RCC 7860 (cell line): ENCODE measurements at places on chromosomes 5 and 9.

DNA sequence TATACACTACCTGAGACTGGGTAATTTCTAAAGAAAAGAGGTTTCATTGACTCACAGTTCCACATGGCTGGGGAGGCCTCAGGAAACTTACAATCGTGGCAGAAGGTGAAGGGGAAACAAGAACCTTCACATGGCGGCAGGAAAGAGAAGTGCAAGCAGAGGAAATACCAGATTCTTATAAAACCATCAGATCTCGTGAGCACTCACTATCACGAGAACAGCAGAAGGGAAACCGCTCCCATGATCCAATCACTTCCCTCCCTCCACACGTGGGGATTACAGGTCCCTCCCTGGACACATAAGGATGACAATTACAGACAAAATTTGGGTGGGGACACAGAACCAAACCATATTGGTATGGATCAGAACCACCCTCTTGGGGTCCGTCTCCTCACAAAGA lies 44.2 kb upstream of the SPIN1 start:
- DNase-seq = no peak

GRCh38 chr5:54772684-54773083 lies 212.7 kb downstream of the ESM1 start:
- no peak for DNase-seq

- no peak for DNase-seq
Measured at GRCh38 chr9:121914604-121915303, 178.4 kb downstream of the TTLL11 start.

DNA sequence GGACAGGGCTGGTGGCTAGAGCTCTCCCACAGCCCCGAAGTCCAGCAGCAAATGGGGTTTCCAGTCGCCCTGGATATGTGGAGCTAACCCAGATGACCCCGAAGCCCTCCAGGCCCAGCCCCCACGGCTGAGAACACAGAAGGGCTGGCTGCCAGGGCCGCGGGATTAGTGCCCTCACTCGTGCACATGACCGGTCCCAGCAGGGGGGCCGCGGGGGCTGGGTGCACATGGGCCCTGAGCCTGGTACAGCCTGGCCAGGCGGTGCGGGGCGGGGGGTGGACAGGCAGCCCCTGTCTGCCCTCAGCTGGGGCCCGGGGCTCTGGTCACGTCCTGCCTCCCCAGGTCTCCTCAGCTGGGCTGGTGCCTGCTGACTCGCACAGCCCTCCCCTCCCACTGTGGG lies 5.9 kb downstream of the SSNA1 start:
- peak; percentile 10 for DNase-seq

DNA sequence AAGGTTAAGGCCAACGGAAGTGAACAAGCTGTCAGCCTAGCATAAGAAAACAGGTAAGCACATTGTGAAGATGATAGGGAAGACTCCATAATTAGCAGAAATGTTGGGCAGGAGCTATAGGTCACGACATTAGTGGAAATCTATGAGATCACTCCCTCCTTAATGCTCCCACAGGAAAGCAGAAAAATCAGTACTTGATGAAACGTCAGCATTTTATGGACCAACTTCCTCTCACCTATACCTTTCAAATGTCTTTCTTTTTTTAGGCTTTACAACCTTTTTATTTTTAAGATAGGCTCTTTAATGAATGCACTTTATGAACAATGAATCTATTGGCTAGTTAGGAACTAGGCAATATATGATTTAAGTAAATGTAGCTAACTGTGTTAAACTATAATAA lies 29.4 kb upstream of the HCN1 start:
- DNase-seq = no peak

DNA sequence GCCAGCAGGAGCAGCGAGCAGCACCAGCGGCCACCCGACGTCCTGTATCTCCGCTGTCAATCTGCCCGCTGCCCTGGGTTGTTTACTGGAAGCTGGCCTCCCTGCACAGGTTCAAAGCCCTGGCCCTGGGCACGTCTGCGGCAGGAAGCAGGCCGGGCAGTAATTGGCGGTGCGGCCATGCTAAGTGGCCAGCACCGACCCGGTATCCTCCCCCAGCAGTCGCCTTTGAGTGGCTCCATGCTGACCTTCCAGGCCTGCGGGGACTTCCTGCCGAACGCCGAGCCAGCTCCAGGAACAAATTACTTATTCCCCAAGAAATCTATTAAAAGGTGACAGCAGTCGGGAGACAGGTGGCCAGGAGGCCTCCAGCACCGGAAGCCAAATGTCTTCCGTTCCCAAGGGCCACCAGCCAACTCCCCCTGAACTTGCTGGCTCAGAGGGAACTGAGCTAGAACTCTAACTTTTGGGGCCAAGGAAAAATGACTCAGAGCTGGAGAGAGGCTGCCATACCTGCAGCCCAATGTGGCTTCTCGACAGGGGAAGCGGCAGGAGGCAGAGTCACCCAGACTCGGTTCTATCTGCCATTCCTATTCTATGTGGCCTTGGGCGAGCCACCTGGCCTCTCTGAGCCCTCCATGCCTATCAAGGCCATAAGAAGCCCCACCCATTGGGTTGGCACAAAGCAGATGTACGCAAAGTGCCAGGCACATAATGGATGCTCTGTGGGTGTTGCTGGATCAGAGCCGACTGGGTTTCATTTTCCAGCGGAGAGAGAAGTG lies 13.7 kb upstream of the PSMB7 start:
- DNase-seq = no peak

- no peak for DNase-seq
Measured at GRCh38 chr9:116596646-116597045, 90.5 kb upstream of the TRIM32 start.

- DNase-seq = no peak
Measured at GRCh38 chr5:171223927-171224326, 85.1 kb upstream of the TLX3 start.

DNA sequence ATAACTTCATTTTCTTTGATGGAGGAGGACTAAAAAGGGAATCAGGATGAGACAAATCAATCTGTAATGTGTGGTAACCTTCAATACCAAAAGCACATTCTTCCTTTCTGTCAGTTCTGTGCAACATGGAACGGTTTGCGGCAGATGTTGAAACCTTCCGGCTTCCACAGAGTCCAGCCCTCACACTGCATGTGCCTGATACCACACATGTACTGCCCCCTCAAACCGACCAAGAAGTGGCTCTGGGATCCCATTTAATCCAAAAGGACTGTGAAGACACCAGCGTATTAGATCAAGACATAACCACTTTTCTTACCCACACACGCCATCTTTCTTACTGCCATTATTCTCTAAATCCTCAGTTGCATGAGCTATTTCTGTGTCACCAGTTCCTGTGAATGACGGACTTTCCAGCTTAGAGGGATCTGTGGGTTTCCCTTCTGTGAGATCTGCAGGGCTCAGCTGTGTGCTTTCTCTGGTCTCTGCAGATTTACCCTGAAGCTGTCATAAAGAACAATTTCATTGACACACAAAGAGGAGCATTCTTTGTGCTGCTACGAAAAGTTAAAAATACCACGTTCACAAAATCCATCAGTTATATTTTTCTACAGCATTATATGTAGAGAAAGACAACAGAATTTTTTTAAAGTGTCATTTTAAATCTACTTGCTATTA lies 25.8 kb downstream of the NSUN2 start:
- DNase-seq = no peak

- no peak for DNase-seq
Measured at GRCh38 chr5:582936-583635, 29.1 kb upstream of the CEP72 start.

- DNase-seq = peak; percentile 88
Measured at GRCh38 chr5:31106691-31107090, 86.8 kb upstream of the CDH6 start.

DNA sequence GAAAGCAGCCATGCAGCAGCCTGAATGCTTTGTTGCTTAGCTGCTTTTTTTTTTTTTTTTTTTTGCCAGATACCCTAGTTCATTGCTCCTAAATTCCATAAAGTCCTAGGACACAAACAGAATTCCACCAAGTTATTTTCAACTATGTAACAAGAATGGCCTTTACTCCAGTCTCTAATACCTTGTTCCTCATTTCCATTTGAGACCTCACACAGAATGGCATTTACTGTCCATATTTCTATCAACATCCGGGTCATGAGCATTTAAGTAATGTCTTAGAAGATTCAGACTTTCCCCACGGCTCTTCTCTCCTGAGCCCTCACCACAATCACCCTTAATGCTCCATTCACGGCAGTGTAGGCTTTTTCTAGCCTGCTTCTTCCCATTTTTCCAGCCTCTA lies 31.7 kb upstream of the FBXW11 start:
- no peak for DNase-seq

GRCh38 chr5:111972548-111972947 lies 215.6 kb upstream of the NREP start:
- no peak for DNase-seq

DNA sequence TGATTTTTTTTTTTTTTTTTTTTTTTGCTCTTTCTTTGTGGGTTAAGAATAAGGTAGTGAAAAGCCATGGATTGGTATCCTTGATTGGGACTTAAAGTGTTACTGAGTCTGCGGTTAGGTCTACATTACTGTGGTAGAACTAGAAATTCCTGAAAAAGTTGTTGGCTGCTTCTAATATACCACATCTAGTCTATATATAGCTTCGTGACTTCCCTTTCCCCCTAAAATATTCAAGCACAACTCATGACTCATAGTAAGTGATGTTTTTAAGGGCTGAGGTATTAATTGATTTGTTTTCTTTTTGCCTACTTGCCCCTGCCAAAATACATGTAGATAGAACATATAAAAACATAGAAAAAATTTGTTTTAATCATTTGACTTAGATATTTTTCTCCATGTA lies 247.6 kb downstream of the TMEM232 start:
- DNase-seq = peak; percentile 85

DNA sequence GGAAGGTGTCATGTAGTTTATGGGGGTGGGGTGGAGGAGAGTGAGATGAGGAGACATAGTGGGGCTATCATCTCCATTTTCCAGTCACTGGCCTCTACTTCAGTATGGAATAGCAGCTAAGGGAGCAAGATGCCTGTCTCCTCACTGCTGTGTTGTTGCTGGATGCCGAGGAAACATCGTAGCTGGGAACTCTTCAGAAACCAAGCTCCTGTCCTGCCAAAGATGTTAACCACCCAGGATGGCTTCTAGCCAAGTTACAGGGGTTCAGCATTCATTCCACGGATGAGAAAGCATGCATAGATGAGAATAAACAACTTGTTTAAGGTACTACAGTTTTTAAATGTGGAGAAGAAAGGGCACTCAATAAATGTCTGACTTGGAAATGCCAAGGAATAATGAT lies 226.5 kb downstream of the ASTN2 start:
- DNase-seq = no peak

DNA sequence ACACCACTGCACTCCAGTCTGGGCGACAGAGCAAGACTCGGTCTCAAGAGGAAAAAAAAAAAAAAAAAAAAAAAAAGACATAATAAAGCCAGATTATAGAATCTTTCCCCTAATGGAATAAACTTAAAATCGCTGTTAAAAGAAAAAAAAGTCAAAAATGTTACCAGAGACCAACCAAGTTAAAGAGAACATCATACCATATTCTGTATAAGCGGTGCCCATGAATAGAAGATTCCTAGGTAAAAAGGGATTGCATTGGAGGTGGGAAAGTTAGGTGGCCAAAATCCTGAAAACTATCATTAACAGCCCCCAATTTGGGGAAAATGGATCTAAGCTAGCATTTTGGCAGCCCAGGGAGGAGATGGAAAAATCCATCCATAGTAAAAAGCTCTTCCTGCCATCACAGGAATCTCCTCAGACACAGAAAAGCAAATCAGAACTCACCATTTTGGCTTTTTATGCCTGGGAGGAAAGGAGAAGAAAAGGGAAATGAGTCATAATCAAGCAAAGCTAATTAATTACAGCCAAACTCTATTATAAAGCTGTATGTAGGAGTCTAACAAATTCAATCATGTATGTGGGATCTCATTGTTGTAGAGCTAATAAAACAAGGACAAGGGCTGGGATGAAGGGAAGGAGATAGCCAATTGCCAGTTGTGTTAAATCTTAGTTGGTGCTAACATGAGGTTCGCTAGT lies 363.8 kb downstream of the ARL15 start:
- DNase-seq = no peak

DNA sequence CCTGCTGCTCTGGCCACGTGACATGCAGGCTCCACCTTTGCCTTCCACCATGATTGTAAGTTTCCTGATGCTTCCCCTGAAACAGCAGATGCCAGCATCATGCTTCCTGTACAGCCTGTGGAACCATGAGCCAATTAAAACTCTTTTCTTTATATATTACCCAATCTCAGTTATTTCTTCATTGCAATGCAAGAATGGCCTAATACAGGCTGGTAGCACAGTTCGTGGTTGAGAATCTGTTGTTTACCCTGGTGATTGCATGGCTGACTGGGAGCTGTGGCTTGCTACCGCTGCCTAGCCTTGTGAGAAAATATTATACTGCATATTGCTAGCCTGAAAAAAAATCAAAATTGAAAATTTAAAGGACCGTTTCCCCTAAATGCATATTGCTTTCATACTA lies 44.8 kb upstream of the PTPN3 start:
- DNase-seq = no peak

GRCh38 chr9:118503236-118503635 lies 799.0 kb downstream of the TLR4 start:
- DNase-seq = no peak

DNA sequence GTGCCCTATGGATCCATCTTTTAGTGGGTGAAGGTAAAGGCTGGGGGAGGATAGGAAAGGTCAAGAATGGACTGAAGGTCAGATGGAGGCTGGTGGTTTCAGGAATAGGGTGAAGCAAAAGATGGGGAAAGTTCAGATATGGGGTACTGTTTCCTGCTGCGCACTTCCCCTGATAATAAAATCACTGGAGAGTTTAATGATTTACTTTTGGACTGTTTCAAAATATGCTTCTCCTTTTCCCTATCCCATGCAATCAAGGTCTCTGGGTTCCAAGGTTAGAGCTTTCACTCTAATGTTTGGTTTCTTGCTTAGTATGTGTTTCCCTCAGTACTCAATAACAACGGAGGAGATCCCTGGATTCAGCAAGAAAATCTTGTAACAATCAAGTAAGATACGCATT lies 10.8 kb upstream of the PPP3R2 start:
- no peak for DNase-seq

GRCh38 chr5:15008921-15009320 lies 137.3 kb upstream of the ANKH start:
- DNase-seq = no peak

- DNase-seq = no peak
Measured at GRCh38 chr9:27157097-27157496, 48.1 kb downstream of the TEK start.

DNA sequence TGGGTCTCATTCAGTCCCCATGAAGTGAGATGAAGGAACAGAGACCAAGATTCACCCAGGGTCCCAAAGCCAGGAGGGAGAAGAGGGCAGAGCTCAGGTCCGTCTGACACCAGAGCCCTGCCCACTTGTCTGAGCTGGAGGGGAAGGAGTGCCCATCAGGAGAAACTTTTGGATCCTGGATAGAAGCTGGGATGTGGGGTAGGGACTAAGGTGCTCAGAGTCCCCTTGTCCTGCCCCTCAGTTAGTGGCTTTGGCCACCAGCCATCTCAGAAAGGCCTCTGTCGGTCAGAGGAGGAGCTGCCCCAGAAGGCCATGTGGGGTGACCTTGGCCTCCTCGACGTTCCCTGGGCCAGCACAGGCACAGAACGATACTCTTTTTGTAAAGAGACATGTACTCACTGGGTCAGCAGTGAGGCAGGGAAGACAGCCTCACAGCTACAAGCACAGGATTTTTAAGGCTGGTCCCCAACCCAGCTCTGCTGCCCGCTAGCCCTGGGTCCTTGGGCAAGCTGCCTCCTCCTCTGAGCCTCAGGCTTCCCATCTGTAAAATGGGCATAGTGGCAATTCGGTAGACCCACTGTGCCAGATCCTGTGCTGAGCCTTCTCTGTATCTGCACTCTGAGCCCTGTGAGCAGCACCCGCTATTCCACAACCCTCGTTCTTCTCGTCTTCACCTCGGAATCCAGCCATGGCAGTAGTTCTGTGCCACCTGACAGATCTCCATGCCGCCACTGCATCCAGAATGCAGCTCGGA lies 49.4 kb downstream of the C9orf50 start:
- DNase-seq = no peak
